HEK293T (cell line): ENCODE measurements at places on chromosomes 5 and 9.

GRCh38 chr9:38035873-38036272 lies 33.2 kb downstream of the SHB start:
- no peak for DNase-seq

- no peak for DNase-seq
Observed at GRCh38 chr5:164650427-164650826, 1145.0 kb downstream of the MAT2B start.

DNA sequence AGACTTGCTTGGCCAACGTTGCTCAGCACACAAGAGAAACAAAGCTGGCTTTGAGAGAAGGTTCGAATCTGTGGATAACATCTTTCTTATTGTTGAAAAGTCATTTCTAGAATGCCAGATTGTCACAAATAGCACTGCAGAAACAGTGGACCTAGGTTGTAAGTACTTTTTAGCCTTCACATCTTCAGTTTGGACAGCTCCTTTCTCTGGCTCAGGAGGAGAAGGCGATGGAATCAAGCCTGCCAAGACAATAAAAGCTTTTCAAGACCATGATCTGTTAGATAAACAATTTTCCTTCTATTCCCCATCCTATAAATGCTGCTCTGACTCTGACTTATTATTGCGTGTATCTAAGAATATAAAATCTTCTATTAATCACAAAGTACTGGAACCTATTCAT lies 615.2 kb upstream of the SEMA6A start:
- no peak for DNase-seq

DNA sequence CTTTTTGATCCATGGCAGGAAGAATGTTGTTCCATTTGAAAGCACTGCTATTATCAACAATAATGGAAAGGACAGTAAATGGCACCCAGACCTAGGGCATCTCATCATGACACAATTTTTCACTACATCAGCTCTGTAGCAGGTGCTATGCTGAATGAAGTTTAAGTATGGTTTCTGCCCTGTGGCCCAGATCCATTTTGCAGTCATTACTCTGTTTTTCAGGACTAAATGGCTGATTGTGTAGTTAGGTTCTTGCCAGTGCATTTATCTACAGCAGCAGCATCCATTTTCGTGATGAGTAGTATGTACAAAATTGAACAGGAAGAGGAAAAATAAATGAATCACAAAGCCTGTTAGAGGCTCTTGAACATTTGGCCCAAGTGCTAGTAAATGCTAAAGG lies 270.5 kb upstream of the CD180 start:
- DNase-seq = no peak

GRCh38 chr5:177123789-177124485 lies 9.6 kb upstream of the NSD1 start:
- no peak for DNase-seq

- DNase-seq = no peak
Observed at GRCh38 chr9:125989090-125989501, 241.9 kb downstream of the PBX3 start.

- no peak for DNase-seq
Observed at GRCh38 chr5:6059137-6059800, 319.1 kb downstream of the MED10 start.

DNA sequence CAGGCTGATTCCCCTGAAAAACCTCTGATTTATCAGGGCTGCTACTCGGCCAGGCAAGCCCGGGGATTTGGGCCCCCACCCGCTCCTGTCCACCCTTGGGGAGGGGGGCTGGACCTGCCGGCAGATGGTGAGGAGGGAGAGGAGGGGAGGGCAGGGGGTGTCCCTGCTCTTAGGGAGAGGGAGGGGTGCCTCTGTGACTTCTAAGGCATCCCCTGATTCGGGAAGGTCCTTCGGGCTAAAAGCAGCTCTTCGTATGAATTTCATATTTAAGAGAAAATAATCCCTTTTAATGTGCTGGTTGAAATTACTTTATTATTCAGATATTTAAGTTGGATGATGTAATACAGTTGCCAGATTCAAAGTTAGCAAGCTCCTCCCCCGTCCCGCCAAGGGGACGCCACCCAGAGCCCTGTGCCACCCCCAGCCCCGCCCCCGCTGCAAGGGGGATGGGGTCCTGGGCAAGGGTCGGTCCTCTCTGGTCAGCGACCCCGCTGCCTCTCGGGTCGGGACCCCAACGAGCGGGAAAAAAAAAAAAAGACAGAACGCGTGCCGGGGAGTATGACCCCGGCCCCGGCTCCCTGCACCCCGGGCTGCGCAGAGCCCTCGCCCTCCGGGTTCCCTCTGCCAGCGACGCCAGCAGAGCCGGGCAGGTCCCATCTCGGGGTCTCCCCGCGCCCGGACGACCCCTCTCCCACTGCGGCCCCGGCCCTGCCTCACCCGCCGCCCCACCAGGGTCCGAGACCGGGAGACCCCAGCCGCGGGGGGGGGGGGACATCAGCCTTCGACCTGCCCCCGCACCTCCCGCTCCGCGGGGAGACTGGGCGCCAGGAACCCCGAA lies 12.4 kb downstream of the LHX3 start:
- DNase-seq = no peak

- peak; percentile 9 for DNase-seq
Observed at GRCh38 chr5:66174338-66174737, 30.2 kb downstream of the SREK1 start.

DNA sequence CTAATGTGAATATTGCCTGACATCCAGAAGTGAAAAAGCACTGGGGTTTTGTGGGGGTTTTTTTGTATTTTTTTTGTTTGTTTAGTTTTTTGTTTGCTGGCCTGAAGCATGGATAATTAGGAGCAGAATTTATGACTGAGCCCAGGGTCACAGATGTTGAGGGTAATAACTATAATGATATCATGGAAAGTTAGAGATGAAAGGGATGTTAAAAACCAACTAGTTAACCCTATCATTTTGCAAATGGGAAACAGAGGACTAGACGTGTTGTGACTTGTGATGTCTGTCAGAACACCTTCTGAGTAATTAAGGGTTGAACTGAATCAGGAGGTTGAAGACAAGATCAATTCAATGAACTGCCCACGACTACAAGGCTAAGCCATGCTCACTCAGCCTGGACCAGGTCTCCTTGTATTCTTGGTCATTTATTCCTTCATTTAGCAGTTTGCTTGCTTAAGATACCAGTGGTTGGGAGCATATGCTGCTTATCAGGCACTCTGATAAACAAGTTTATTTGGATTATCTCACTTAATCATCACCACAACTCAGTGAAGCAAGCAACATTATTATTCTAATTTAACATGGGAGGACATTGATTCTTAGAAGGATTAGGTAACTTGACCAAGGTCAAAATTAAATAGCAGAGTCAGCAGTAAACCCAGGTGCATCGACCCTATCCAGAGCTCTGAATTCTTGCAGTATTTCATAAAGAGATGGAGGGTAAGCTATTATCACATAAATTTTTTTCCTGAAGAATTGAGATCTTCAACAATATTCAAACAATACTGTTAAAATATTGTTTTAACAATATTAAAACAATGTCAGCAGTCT lies 75.7 kb upstream of the PIK3R1 start:
- DNase-seq = no peak

DNA sequence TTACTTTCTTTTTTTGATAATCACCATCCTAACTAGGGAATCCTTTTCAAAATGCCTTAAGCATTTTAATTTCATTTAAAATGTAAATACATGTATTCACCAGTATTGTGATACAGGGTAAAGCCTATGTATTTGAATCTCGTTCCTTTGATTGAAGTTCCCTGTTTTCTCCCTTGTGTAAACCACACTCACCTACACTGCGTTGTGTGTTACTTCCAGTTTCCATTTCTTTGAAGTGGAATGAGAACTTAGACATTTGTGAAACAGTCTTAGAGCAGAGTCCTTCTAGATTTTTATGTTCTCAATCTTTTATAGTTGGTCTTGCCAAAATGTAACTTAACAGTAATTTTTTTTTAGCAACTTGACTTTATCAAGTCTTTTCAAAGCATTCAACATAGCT lies 101.4 kb downstream of the ZNF462 start:
- no peak for DNase-seq

- DNase-seq = no peak
Observed at GRCh38 chr5:115392611-115393010, 96.2 kb upstream of the CCDC112 start.

DNA sequence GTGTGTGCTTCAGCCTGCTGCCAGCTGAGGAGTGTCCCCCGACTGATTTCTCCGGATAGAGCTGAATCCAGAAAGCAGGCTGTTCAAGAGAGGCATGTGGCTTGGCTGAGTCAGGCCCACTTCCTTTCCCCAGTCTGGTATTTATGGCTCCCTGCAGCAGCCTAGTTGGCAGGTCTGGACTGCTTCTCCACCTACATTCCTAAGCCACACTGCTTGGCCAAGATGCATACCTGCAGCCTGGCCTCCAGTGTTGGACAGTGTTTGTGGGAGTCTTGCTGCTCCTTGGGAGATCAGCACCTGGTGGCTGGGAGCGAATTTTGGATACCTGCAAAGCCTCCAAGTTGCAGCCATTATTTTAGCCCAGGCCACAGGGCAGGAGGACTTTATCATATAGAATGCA lies 670.8 kb downstream of the ACTL7B start:
- DNase-seq = no peak

- DNase-seq = no peak
Observed at GRCh38 chr5:176621661-176622079, 8.7 kb downstream of the SNCB start.

DNA sequence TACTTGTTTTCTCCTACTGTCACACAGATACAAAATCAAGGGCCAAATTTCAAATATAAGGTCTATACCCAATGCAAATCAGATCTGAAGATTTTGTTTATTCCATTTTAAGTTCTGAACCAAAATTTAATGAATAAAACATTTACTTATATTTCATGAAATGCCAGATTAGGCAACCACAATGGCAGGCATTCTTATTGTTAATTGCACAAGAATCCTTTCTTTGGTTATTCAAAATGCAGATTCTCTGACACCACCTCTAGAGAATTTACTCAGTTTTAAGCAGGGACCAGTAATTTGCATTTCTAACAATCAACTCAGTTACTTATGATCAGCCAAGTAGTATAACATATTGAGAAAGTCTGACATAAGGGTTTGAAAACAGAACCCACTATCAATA lies 972.4 kb upstream of the ACO1 start:
- no peak for DNase-seq

GRCh38 chr9:86924206-86924605 lies 23.1 kb downstream of the GAS1 start:
- no peak for DNase-seq

DNA sequence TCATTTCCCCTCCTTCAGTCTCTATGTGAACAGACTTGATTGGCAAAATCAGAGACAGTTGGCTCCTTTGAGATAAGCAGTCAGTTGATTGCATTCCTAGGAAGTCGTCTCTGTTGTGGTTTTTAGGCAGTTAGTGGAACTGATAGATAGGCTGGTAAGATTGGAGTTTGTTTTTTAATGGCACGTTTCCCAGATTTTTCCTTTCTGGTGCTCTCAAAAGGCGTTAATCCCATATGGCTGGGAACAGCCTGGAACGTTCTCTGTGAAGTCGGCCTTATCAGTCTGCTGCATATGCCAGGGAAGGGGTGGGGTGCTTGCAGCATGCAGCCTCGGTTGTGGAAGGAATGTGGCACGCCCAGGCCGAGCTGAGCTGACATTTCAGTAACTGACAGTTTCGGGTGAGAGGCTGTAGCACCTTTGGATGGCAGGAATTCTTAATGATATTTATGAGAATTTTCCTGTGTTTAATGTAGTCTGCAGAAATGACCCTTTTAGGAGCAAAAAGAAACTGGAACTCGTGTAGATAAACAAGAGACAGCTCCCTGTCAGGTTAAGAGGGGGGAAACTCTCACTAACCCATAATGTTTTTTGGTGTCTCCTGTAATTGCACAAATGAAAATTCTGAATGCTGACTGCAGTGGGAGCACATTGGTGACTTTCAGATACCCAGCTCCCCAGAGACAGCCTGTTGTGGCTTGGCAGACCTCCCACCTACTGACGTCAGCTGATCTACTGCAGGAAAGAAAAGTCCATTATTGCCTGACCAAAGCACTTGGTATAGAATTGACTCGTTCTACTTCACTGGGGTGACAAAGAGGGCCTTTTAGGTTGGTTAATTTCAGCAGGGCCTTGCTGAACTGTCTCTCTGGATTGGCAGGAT lies 6.3 kb downstream of the SPTAN1 start:
- DNase-seq = no peak

DNA sequence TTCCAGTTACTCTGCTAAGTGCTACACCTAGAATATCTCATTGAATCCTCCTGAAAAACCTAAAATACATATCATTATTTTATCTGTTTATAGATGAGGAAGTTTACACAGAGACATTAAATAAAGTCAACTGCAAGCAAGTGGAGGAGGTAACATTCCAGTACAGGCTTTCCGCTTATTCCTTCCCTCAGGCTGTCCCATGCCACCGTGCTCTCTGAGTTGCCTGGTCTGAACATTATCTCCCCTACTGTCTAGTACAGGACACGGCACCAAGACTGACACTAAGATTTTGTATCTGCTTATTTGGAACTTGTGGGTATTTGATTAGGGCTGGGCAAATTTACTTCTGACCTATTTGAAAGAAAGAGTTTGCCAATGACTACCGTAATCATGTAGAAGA lies 172.4 kb upstream of the STK32A start:
- DNase-seq = no peak

DNA sequence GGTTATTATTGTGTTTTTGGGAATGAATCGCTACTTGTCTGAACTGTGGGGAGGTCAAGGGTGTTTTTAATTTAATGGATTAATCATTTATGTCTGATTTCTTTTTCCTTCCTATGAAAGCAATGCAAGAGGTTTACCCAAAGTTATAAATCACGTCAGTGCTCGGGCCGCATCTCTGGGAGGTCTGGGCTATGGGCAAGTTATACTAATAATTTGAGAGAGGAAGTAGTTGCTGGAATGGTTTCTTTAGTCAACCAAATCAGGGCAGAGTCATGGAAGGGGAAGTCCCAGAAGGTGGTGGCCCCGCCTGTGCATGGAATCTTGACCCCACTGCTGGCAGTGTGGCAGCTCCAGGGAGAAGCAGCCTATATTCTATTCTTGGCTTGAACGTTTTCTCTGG lies 180.2 kb downstream of the HSPA4 start:
- no peak for DNase-seq

DNA sequence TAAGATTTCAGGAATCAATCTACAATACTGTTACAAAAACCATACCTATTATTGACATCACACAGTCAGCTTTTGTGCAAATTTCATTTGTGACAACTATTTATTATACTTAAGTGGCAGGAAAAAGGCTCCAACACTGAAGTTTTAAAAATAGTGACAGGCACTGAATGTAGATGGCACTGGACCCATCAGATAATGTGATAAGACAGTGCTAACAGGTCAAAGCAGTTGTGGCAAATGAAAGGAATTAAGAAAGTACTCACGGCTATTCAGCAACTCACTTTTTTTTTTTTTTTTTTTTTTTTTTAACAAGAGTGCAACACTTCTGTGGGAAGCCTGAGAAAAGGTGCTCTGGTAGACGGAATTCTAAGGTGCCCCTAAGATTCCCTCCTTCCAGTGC lies 115.0 kb upstream of the MEF2C start:
- no peak for DNase-seq

GRCh38 chr9:35659340-35659739 lies 1.2 kb downstream of the CCDC107 start:
- no peak for DNase-seq

DNA sequence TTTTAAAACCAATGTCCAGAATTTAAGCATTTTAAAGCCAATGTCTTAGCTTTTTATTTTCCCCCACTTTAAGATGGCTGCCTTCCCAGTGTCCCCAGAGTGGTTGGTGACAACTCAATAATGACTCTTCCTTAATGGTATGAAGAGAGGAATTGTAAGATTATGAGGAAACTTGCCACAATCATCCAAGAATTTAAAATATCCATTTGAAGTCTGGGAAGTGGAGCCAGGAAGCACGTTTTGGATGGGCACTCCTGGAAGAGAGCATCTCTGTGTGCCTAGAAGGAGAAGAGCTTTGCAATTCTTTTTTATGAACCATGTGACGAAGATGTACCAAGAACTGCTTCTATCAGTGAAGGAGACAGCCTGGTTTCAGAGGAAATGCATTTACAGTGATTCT lies 11.3 kb upstream of the IGFBPL1 start:
- DNase-seq = no peak
